GM03348 (cell line): ENCODE measurements at places on chromosomes 2 and 18.

- DNase-seq, result peak; percentile 52
Measured at GRCh38 chr2:113720167-113720566, 36.3 kb downstream of the SLC35F5 start.

- DNase-seq, result peak; percentile 57
Measured at GRCh38 chr2:104853534-104854497, at the start of gene POU3F3. Gene POU3F3, plus strand, starts transcription at chr2:104854115. Its CDS starts 1,396 bp downstream, at chr2:104855511.

- DNase-seq, result no peak
Measured at GRCh38 chr2:164542581-164543021, 78.7 kb downstream of the GRB14 start.

DNA sequence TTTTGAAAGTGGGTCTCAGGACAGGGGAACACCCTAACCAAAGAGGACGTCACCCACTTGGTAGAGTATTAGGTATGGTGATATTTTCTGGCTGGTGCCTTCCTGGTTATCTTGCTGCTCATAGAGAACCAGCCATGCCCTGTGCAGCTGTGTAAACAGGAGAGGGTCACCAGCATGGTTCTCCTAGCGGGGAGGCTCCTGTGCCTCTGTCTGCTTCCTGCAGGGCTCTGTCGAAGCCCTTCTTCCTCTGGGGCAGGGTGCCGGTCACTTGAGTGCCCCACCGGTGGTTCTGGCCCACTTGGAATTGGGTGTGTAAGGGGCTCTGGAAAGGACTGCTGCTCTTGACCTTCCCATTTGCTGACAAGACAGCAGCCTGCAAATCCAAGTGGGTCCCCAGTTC lies 131.6 kb upstream of the MSH6 start:
- DNase-seq, result no peak

GRCh38 chr18:32257084-32257785 lies 67.4 kb downstream of the MEP1B start:
- DNase-seq, result no peak

DNA sequence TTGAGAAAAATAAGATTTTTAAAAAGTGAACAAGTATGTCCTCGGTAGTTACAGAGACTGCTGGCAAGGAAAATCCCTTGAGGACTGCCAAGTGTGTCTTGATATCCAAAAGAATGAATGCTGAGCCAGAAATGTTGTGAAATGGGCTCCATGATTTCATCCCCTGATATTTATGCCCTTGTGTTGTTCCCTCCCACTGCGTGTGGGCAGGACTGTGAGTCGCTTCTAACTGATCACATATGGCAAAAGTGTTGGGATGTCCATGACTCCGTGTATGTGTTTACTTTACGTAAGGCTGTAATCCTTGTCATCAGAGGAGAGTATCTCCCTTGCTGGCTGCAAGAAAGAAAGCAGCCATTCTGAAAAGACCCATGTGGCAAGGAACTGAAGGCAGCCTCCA lies 285.1 kb downstream of the SS18 start:
- DNase-seq, result peak; percentile 82

DNA sequence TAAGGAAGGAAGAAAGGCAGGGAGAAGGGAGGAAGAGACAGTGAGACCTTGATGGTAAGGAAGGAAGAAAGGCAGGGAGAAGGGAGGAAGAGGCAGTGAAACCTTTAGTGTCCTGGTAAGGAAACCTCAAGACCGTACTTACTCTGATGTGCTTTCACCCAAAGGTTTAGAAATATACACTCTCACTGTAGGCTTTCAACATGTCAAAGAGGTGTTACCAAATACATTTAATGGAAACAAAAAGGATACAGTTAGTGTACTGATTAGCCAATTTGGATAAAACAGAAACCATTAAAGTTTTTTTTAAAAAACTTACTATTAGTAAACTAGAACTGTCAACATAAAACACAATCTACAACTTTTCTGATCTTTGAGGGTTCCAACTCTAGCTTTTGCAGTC lies 7.1 kb downstream of the FBXO15 start:
- no peak for DNase-seq

DNA sequence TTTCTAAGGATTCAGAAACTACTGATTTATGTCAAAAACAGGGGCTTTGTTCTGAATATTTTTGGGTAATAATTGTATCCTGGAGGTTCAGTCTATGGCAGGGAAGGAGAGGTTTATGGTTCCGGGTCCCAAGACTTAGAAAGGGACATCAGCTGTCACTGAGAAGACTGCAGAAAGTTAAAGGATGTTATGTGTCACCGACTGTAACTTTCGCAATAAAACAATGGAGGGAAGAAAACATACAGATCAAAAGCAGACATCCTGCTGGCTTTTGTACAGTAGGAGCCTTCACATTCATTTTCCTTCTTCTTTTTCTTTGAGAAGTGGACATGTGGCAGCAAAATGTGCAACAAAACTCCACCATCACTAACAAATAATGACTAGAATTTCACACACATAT lies 900.7 kb upstream of the SOX11 start:
- DNase-seq, result no peak
